ENCODE measurements at places on chromosomes 12 and 14.

DNA sequence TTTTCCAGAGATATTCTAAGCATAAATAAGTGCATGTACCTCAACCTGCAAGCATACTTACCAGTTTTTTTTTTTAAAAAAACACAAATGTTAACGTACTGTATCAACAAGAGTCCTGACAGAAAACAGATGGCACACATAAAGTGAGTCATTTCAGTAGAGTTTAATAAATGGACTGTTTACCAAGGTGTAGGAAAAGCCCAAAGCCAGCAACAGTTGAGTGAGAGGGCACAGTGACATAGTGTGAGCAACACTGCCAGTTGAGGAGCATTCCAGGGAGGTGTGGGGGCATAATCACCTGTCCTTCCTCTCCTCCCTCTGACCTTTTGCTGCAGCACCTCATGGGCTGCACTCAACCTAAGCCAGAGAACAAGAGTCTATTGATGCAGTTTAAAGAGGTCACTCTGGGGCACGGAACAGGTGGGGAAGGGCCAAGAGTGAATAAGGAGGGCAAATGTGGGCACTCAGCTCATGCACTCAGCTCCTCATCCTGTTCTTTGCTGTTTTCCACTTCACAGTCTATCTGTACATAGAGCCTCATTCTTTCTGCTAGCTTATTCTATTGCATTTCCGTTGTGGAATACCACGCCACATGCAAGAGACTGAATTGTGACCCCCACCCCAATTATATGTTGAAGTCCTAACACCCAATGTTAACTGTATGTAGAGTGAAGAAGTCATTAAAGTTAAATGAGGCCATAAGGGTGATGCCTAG lies 29.3 kb downstream of the DHRS2 start:
- peak; percentile 4 for DNase-seq

GRCh38 chr12:55675666-55676065 lies 32.0 kb downstream of the ITGA7 start:
- no peak for DNase-seq

DNA sequence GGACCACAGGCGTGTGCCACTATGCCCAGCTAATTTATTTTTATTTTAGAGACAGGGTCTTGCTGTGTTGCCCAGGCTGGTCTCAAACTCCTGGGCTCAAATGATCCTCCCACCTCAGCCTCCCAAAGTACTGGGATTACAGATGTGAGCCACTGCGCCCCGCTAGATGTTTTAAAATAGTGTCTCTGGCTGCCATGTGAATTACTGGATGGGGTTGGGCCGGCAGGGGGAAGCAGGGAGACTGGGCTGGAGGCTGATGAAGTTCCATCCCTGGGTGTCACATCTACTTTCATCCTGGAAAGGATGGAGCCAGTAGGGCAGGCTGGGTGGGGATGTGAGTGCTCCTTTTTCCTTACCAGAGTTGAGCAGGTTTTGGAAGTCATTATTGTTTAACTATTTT lies 46.1 kb downstream of the DNAH10 start:
- DNase-seq = no peak

DNA sequence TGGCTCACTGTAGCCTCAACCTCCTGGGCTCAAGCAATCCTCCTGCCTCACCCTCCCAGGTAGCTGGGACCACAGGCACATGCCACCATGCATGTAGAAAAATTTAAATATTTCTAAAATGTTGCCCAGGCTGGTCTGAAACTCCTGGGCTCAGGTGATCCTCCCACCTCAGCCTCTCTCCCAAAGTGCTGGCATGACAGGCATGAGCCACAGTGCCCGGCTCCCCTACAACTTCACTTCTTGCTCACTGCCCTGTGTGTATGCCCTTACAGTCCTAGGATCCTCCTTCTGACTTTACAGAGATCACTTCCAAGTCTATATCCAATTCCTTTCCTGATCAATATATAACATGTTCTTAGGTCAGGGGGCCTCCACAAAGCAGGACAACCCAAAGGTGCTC lies 23.8 kb upstream of the CREBL2 start:
- DNase-seq = no peak

DNA sequence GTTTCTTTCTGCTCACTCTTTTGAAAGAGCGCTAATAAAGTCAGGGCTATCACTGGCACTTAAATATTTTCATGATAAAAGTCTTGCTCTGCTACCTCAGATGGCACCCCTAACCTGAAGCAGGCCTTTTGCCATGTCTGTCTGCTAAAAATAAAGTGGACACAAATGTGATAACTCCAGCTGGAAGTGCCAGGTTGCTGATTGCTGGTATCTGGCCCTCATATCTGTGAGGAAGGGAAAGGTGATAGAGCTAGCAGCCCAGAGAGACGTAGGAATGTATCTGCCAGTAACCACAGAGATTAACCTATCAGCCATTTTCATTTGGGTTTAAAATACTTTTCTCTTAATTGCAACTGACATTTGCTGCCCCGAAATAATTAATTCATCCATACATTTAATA lies 127.9 kb downstream of the GRIN2B start:
- no peak for DNase-seq

- DNase-seq = no peak
These were observed 1.2 kb downstream of the ACTR6 start for GRCh38 chr12:100201604-100202423.

GRCh38 chr14:67881225-67881624 lies 61.6 kb downstream of the RAD51B start:
- DNase-seq = peak; percentile 3

- no peak for DNase-seq
These were observed 48.0 kb upstream of the GPR68 start for GRCh38 chr14:91292491-91292890.

- no peak for DNase-seq
These were observed 43.3 kb downstream of the AEBP2 start for GRCh38 chr12:19482551-19483109.

GRCh38 chr14:36716614-36717184 lies 55.0 kb downstream of the PAX9 start:
- DNase-seq = no peak

GRCh38 chr14:102711946-102712345 lies 65.3 kb upstream of the TRAF3 start:
- no peak for DNase-seq

DNA sequence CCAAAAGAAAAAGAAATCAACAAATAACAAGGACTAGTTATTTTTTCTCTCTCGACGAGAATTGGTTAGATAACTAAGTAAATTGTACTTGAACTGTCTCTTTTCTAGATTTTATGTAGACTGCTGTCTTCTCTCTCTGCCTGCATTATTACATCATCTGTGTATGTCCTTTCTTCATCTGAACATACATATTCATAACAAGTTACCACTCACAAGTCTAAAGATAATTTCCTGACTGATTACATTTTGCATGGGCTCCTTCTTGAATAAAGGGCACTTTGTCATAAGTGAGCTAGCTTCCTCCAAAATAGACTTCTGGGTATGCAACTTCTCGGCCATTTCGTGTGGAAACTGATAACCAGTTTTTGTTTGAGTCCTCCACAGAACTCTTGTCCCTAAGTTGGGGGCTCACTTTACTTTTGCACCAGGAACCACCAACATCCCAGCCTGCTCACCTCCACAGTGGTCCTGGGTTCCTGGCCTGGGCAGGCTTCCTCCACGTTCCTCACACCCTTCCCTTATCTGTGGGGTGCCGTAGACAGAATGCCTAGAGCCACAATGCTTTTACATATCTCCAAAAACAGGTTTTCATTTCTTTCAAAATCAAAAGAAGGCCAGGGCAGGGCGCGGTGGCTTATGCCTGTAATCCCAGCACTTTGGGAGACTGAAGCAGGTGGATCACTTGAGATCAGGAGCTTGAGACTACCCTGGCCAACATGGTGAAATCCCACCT lies 6.2 kb upstream of the DDX47 start:
- no peak for DNase-seq

- DNase-seq = no peak
These were observed 30.6 kb upstream of the NFKBIA start for GRCh38 chr14:35435177-35435576.

- no peak for DNase-seq
These were observed 269.1 kb downstream of the EMP1 start for GRCh38 chr12:13465635-13466034.

DNA sequence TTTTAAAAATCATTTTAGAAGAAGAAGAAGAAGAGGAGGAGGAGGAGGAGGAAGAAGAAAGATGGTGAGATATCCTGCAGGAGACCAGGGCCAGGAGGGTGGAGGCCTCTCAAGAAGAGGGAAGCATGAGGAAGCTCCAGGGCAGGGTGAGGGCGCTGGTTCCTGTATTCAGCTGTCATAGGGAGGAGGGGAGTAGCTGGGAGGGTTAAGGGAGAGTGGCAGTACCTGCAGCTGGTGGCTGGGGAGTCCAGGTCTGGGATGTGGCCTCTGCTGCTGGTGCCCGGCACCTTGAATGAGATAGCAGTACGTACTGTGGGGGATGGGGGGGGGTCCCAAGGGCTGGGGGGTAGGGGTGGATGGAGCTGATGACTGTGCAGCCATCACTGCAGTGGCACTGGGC lies 9.8 kb downstream of the RBP5 start:
- DNase-seq = no peak

- no peak for DNase-seq
These were observed 197.3 kb downstream of the TMTC3 start for GRCh38 chr12:88339254-88339949.

DNA sequence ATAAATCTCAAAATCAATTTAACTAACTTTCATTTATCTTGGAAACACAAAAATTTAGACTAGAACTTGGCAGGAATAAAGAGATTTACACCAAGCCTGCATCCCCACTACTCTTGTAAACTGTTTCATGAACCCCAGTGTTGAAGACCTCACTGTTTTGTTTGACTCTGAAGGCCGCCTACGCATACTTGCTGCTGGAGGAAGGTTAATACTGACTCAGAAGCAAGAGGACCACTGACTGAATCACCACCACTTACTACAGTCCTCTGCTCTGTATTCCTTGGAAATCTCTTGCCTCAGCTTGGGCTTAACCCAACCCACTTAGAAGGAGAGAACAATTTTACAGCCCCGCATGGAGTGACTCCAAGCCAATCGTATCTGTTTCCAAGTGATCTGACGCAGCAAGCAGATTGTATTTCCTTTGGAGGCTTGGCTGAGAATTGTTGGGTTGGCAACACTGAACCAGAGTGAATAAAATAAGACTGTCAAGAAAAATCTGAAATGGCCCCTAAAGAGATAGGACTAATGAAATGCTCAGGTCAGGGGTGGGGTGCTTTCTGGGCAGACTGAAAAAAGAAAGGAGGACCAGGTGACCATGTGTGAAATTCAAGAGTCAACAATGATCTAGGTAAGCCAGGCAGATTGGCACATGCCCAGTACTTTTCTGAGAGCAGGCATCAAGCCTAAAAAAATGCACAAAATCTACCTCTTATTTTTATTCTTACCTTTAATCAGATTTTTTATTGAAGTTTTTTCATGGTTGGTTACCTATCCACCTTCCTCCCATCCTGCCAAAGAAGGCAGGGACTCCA lies 248.6 kb downstream of the ZFP36L1 start:
- DNase-seq = peak; percentile 85

DNA sequence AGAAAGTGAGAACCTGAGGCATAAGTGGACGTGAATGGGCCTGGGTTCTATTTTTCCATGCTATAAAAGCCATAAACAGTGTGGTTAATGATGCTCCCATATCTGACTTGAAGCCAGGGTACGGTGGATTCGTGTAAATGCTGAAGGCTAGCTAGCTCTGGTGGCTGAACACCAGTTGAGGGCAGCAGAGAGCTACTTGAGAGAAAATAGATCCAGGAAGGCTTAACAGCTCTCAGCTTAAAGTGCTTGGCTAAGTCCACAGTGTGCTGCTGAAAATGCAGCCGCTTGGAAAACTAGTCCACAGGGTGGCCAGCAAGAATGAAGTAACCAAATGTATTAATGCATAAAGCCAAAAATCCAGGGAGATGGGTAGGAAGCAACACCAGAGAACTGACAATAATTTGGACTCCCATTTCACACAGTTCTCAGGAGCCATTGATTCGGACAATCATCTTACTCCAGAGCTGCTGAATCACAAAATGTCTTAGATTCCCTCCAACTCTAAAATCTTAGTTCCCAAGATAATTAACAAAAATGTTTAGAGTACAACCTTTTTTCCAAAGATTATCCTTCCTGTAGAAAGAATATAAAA lies 15.0 kb upstream of the FOXG1 start:
- peak; percentile 56 for DNase-seq

GRCh38 chr12:113260636-113261300 lies 39.5 kb downstream of the TPCN1 start:
- DNase-seq = no peak

GRCh38 chr12:79874665-79875064 lies 60.2 kb downstream of the PPP1R12A start:
- DNase-seq = no peak

GRCh38 chr12:94380507-94380906 lies 79.2 kb downstream of the CEP83 start:
- no peak for DNase-seq

GRCh38 chr14:93925374-93925895 lies 1.7 kb upstream of the FAM181A start:
- DNase-seq = no peak

DNA sequence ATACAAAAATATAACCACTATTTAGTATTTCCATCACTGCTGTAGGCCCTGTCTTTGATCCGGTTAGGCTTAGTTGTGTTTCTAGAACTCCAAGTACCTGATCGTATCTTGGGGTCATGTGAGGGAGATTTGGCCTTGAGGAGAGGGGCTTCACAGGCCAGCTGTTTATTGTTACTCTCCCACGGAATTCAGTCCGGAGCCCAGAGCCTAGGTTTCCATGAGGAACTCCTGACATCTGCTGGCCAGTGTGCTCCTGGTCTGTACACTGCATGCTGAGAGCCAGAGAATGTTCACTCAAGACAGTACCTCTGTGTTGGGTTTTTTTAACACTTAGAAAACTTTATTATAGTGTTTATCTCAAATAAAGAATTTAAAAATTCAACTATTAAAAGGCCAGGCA lies 341.0 kb upstream of the TMEM132C start:
- DNase-seq = peak; percentile 64

GRCh38 chr12:117050060-117050459 lies 49.2 kb downstream of the TESC start:
- DNase-seq = no peak

Data from thyroid gland (tissue), 4 donors.